M059J (cell line): ENCODE measurements at places on chromosomes 3 and 15. TPM values are rescaled to one million over a fixed set of nuclear protein-coding genes. Genes with fewer than 3 reads are reported as not detected.

DNA sequence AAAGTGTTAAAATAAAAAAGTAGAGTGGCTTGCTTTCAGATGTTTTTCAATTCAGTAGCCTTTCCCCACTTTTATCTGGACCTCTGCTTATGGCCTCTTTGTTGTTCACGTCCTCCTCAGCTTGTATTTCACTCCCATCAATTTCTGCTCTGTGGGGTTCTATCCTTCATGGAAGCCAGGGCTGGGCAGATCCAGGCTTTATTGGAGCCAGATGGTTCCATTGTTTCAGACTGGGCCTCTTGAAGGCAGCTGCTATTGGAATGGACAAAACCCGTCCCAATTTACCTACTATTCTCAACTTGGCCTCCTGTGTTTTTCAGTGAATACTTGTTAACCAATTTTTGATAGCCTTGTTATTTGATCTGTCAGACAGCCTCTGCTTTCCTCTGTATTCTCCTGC lies 10.9 kb upstream of the AADACL2 start:
- no peak for DNase-seq

DNA sequence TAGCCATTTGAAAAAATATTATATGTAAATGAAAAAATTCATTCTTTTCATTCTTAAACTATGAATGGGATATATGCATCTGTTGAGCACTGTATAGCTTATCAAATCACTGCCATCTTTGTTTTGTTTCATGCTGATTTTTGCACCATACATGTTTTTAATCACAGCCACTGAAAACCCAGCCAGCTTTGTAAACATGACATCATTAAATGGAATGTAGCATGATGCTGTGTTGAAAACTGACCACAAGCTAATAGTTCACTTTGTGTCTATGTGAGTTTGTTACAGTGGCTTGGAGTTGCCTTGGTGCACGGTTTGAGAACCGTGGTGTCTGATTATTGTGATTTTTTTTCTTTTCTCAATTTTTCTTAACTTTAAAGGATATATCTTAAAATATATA lies 75.7 kb downstream of the GMPS start:
- DNase-seq: peak; percentile 80

DNA sequence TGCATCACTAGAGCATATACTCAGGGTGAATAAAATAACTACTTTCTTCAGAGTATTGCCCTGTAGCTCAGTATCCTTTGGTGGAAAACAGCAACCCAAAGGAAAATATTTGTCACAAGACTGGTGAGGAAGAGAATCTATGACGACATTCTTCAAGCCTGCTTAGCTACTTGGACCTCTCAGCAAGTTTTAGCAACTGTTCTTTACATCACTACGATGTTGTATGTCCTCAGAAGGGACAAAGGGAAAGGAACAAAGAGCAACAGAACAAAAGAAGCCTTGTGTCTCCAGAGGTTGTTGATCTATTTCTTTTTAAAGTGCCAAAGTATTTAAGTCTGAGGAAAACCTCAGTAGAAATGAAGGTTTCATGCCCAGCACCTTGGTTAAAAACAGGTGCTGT lies 746.7 kb downstream of the NAALADL2 start:
- DNase-seq: no peak

The RAD54L2 gene
- total RNA-seq: 5.8 and 7.4 TPM in 2 replicates

The SPATA12 gene
- 0.07 TPM in 1 of 2 replicates, not detected in the other for total RNA-seq

DNA sequence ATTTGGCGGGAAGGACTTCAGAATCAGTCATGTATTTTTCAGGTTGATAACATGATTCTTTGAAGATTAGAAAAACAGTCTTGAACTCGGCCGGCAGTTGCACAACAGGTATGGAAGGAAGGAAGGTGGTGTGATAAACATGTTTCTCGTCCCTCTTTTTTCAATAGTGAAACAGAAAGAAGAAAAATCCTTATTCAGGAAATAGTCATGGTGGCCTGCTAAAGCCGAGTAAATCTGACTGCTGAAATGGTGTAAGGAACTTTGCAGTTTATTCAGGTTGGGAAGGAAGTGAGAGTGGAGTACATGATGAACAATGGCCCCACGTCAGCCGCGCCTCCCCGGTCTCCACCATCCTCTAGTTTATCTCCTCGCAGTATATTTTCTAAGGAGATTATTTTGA lies 6.7 kb downstream of the RASGRP1 start:
- no peak for DNase-seq

- DNase-seq: no peak
Measured at GRCh38 chr3:27847697-27848096, 125.6 kb upstream of the EOMES start.

GRCh38 chr3:119329551-119329950 lies 35.4 kb downstream of the ARHGAP31 start:
- no peak for DNase-seq

The IMPDH2 gene
- total RNA-seq: 112 and 119 TPM in 2 replicates

DNA sequence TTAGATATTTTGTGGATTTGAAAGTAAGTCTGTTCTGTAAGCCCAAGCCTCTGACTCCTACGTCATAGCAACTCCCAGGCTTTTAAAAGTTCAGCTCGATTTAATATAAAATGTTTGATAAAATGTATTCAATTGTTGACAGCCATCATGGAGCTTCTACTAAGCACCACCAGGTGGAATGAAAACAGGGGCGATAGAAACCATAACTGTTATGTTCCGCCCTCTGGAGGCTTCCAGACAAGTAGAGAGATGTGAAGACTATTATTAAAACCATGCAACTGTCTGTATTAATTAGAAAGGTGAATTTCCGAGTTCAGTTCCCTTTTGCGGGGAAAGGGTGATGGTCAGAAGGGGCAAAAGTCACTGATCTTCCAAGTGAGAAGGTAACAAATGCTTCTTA lies 292.2 kb downstream of the NR2F2 start:
- no peak for DNase-seq

The GPR87 gene
- 0.66 and 0.74 TPM in 2 replicates for total RNA-seq

- no peak for DNase-seq
Measured at GRCh38 chr15:30926161-30926560, 22.4 kb downstream of the FAN1 start.

The FMN1 gene
- 5.3 and 7.7 TPM in 2 replicates for total RNA-seq

The POLQ gene
- 11.7 and 16.9 TPM in 2 replicates for total RNA-seq

The SLC27A2 gene
- total RNA-seq: 43.0 and 60.3 TPM in 2 replicates

DNA sequence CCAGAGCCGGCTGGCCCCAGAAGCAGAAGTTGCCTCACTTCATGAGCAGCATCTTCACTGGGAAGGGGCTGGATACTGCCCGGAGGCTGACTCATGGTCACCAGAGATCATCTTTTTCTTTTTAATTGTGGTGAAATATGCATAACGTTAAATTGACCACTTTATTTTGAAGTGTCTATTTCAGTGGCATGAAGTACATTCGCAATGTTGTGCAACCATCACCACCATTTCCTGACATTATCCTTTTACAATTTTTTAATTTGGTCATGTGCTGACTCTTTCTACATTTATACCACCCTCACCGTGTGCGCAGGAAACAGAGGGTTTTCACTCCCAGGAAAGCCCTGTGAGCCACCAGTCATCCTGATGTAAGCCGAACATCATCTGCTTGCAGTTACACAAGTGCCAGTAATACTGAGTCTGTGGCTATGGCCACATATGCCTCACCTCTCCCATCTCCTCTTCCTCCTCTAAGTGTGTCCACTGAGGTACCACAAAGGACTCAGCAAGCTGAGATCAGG lies 51.6 kb upstream of the ABHD17C start:
- peak; percentile 32 for DNase-seq

DNA sequence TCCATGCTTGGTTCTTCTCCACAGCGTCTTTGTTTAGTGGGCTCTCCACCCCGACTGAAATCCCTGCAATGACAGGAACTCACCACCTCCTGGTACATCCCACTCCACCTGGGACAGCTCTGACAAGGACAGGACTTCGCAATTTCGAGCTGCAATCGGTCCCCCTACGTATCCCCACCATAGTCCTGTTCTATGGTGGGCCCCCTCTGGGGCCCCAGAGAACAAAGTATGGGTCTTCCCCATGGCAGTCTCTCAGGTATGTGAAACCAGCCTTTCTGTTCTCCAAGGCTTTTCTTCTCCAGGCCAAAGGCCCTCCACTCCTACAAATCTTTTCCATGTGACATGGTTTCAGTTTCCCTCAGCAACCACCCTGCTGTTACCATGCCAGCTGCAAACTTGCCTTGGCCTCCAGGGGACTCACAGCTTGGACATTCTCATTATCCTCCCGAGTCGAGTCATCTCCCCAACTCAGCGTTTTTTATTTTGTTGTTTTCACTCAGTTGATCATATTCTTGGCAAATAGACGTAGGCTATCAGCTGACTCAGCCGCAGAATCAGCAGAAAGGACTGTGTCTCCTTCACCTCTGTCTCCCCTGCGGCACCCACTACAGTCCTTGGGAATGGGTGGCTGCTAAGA lies 233.3 kb downstream of the OPA1 start:
- DNase-seq: peak; percentile 96

- no peak for DNase-seq
Measured at GRCh38 chr15:98787194-98787593, 138.9 kb downstream of the IGF1R start.

GRCh38 chr3:122322095-122323075 lies 2.7 kb upstream of the CSTA start:
- DNase-seq: no peak

- peak; percentile 21 for DNase-seq
Measured at GRCh38 chr15:83871808-83872559, 218.1 kb downstream of the ADAMTSL3 start.

GRCh38 chr3:108602249-108602934 lies 12.9 kb downstream of the DZIP3 start:
- no peak for DNase-seq

DNA sequence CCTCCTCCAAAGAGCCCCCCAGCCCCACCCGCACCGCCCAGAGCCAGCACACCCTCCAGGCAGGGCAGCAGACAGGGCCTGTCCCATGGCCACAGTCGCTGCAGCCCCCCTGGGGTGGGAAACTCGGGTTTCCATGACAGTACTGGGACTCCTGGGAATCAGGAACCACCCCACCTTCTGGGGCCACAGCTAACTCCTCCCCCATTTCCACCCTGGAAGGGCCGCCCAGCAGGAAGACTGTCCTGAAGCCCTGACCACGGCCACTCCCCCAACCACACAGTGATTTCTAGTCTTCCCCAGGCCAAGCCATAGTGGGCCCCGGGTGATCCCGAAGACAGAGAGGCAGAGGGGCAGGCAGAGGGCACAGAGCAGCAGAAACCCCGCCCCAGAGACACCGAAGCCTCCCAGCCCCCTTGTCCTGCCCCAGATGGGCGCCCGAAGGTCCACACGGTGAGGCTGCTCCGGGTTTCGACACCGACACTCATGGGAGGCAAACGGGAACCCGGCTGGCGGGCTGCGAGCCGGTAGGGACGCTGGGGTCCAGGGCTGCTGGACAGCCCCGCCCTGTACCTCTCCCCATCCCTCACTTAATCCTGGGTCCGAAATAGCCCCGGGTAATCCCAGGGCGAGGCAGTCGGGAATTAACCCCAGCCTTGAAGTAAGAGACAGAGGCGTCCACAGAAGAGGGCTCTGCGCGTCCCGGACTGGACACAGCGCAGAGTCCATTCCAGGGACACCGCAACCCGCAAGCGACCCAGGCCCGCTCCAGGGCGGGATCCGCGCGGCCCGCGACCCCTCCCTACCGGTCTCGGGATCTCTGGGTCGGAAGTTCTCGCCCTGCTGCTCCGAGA lies 138.4 kb downstream of the NUP210 start:
- DNase-seq: peak; percentile 37

GRCh38 chr15:56839641-56840040 lies 78.8 kb upstream of the TCF12 start:
- DNase-seq: no peak

The KNG1 gene
- not detected in 2 replicates for total RNA-seq

The SMCO1 gene
- 0.05 TPM in 1 of 2 replicates, not detected in the other for total RNA-seq

The SLC51A gene
- total RNA-seq: not detected in 2 replicates

The ADAM10 gene
- 62.8 and 107 TPM in 2 replicates for total RNA-seq

DNA sequence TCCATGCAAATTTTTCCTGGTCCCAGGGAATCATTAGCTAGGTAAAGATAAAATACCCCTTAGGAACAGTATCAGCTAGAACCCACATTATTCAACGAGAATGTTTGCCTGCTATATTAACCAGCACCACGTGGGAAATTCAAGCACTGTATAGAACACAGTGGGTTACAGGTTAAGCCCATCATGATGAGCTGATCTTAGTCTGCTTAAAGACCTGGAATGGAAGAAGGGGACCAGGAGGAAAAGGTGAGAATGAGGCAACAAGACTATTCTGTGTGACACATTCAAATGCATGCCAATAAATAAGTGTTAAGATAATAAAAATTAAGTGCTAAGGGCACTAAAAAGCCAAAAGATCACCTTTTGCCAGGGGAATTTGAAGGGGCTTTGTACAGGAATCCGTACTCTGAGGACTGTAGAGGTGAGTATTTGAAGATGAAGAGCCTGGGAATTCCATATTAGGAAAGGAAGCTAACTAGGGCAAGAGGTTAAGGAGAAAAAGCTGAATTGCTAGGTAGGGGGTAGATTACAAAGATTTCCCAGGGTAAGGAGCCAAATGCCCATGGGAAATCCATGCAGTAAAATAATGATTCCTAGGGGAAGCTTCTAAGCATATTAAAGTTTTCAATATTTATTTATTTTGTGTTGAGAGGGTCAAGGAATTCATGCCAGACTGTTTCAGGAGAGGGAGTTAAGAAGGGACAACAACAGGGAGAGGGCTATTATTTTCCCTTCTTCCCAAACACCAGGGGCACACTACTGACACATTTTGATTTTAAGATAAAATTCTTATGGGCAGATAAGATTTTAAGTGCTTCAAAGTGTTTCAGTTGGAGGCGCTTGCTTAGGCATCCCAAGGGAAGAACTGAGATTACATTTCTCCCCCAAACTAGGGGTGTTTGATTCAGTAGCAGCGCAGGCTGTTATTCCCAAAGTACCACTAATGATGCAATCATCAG lies 2.3 kb upstream of the MED12L start:
- DNase-seq: no peak

DNA sequence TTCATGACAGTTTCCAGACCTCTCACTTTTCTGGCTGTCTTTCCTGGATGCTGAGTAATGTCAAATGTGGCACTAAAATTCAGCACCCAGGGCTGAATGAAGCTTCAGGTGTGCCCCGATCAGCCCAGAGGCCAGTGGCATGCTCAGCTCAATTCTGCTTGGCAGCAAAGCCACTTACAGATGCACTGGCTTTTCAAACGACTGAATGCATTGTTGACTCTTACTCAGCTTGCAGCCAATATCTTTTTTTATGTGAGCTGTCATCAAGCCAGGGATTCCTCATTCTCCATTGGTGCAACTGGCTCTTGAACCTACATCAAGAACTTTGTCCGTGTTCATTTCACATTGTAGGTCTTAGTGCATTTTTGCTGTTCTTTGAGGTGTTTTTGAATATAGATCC lies 60.7 kb downstream of the ZDHHC19 start:
- DNase-seq: no peak

- peak; percentile 93 for DNase-seq
Measured at GRCh38 chr3:194633349-194634004, at the start of gene TMEM44. Gene TMEM44 (minus strand): TSS chr3:194633419. CDS start chr3:194633215, 204 bp downstream.
